ENCODE measurements at places on chromosomes 13 and 19.

GRCh38 chr13:93788456-93788855, 561.8 kb downstream of the GPC6 start:
- no peak for DNase-seq

- no peak for DNase-seq
Measured at GRCh38 chr13:98451676-98452470, 125.0 kb downstream of the STK24 start.

DNA sequence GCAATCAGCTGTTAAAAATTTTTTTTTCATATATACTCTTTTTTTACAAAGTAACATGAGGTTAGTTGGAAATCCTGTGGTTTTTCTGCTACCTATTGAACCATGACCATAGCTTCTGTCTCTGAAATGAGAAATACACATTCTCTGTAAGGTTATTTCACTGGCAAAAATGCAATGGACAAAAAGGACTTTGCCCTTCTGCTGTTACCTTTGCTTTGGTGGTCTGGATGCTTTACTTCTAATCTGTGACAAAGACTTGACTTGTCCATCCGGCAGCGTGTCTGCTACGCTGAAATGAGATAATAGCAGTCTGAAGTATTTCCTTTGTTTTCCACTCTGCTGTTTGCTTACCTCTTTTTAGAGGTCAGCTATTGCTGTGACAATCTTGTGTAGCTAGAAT, 412.8 kb downstream of the SLITRK6 start:
- no peak for DNase-seq

- DNase-seq, result no peak
Measured at GRCh38 chr19:15173746-15174404, 26.9 kb downstream of the NOTCH3 start.

- no peak for DNase-seq
Measured at GRCh38 chr19:35671818-35672217, 5.5 kb downstream of the UPK1A start.

DNA sequence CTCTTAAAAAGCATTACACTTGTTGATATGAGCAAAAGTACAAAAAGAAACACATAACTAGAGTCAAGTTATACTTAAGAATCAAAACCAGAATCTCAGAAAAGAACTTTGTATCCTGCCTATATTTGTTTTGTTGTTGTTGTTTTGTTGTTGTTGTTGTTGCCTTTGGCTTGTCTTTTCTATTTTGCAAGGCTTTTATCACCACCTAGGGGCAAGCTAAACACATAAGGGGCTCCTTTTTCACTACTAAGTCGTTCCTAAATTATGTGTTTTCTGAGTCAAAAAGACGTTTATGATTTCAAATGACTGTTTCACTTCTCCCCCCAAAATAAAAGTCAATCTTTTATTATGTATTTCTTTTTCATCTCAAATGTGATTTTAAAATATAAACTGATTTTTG, 250.2 kb downstream of the RBM26 start:
- no peak for DNase-seq

- no peak for DNase-seq
Measured at GRCh38 chr19:34589730-34590129, 87.2 kb downstream of the SCGB2B2 start.

DNA sequence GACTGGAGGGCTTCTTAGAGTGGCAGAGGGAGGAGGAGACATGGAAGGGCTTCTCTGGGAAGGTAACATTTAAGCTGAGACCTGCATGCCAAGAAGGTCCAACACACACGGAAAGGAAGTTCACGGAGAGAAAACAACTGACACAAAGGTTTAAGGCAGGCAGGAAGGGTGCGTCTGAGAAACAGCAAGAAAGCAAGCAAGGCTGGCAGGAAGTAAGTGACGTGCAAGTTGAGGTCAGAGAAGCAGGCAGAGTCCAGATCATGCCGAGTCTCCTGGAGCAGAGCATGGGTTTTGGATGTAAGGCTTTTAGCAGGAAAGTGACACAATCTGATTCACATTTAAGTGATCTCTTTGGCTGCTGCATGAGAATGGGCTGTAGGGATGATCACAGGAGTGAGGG, 60.5 kb downstream of the ATP7B start:
- no peak for DNase-seq

GRCh38 chr13:94988654-94989053, 276.3 kb upstream of the SOX21 start:
- no peak for DNase-seq

DNA sequence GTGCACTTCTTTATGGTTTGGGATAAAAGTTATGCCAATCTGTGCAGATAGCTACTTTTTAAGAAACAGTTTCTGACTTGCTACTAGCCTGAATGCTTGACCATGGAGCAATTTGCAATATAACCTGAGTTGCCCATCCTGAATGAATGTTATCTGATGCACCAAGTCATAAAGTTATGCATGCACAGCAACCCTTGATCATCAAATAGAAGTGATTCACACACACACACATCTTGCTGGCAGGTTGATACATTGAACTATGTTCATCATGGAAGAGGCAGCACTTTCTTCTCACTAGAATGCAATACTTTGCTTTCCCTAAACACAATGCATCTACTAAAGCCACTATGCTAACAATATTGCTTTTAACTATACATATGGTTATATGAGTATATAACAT, 311.5 kb downstream of the RFC3 start:
- DNase-seq, result no peak

GRCh38 chr13:53241891-53242348, 213.3 kb downstream of the OLFM4 start:
- no peak for DNase-seq

GRCh38 chr13:25473864-25474263, 102.1 kb downstream of the ATP8A2 start:
- no peak for DNase-seq

GRCh38 chr13:112347986-112348385, 28.2 kb upstream of the SPACA7 start:
- DNase-seq, result no peak

DNA sequence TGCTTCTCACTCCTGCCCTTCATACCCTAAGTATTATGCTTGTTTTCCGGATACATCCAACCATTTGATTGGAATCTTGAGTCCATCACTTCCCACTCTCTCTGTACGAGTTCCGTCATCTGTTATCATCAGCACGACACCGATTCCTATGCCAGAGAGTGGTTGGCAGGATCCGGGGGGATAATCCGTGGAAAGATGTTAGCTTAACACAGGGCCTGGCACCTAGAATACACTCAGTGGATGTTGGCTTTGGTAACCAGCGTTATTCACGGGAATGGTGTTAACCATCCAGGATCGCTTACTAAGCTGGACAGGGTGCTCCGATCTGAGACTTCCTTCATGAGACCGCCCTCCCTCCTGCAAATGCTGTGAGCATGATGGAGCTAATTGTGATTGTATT, 12.4 kb downstream of the VSTM2B start:
- no peak for DNase-seq

GRCh38 chr13:97395447-97396136, 38.4 kb upstream of the RAP2A start:
- no peak for DNase-seq

All from CD4-positive, alpha-beta T cell (primary cell).